ENCODE measurements at places on chromosomes 16 and 17. TPM values are rescaled to one million over a fixed set of nuclear protein-coding genes. Genes with fewer than 3 reads are reported as not detected.

GRCh38 chr17:67400193-67400592 is 23.1 kb downstream of the PITPNC1 start:
- no peak for DNase-seq

DNA sequence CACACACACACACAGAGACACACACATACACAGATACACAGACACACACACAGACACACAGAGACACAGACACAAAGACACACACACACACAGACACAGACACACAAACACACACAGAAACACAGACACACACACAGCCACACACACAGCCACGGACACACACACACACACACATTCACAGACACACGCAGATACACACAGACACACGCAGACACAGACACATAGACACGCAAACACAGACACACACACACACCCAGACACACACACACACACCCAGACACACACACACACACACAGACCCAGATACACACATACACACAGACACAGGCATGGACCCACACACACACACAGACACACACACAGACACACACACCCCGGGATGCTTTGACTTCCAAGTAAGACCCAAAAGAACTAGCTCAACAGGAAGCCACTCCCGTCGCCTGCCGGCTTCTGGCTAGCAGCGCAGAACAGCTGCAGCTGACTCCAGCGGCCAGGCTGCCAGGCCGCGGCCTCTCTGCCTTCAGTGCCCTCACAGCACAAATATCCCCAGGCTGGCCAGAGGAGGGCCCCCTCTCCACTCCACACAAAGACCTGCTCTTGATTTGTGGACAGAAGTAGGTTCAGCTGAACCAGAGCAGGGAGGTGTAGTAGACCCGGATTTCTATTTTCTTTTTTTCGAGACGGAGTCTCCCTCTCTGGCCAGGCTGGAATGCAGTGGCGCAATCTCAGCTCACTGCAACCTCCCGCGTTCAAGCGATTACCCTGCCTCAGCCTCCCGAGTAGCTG is 6.0 kb upstream of the CHRNE start:
- DNase-seq: peak; percentile 95

DECR2 gene
- 17.6 TPM for total RNA-seq

DNA sequence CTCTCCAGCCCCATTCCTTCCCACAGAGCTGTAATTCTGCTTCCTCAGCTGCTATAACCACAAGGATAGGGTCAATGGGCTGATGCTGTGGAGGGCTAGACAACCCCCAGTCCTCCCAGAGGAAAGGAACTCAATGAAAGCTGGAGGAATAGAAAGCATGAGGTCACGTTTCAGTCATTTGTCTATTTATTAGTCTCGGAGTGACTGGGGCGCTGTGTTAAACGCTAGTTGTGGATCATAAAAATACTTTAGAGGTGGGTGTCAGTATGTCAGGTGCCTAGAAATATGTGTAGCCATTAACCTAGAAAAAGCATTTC is 787 bp upstream of the CCL3L1 start:
- DNase-seq: no peak

DNA sequence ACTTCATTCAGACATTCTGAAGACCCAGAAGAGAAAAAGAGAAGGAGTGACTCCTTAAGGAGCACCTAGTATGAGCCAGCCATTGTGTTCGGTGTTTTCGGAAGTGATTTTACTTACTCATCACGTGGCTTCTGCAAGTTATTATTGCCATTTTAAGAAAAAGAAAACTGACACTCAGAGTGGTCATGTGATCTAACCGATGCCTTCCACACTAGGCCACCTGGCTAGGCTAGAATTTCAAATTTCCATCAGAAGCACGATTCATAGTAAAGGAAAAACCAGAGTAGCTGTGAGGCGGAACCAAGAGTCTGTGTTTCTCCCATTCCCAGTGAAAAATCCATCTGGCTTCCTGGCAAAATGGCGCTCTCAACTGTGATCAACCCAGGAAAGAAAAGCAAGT is 32.0 kb downstream of the GTF3C1 start:
- no peak for DNase-seq

GRCh38 chr17:27950995-27951394 is 57.8 kb upstream of the LYRM9 start:
- DNase-seq: no peak
